ENCODE measurements at places on chromosomes 4 and X. TPM values are rescaled to one million over a fixed set of nuclear protein-coding genes. Genes with fewer than 3 reads are reported as not detected.

UGT2B15 gene
- total RNA-seq: not detected

P2RY4 gene
- total RNA-seq: not detected

- no peak for DNase-seq
- no peaks in the 10 kb centered on the region for H3K27me3 ChIP-seq
- no peak overlapping the region for H3K4me3 ChIP-seq
- no peak overlapping the region for H3K27ac ChIP-seq
Observed at GRCh38 chrX:153395613-153396319, 5.4 kb downstream of the PNMA6E start.

- no peak overlapping the region for H3K27ac ChIP-seq
- H3K4me1 ChIP-seq: no peaks in the 10 kb centered on the region
- DNase-seq: no peak
- H3K27me3 ChIP-seq: no peaks in the 10 kb centered on the region
- H3K36me3 ChIP-seq: no peaks in the 10 kb centered on the region
Observed at GRCh38 chr4:5340991-5341451, 289.7 kb downstream of the STK32B start.

DNA sequence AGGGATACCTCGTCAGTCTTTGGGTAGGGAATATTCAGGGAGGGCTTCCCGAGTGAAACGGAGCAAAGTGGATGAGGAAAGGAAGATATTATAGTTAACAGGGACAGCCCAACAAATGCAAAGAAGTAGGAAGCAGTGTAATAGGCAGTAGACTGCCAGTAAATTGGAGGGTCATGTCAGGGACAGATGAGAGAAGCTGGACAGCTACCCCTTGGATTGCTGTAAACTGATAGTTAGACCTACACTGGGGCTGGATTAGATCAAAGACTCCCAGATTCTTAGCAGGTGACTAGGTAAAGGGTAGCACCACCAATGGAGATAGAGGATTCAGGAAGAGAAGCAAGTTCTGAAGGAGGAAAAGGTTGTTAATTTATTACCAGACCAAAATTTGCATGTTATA, 48.0 kb downstream of the NPNT start:
- DNase-seq: no peak
- H3K4me1 ChIP-seq: no peaks in the 10 kb centered on the region
- no peak overlapping the region for H3K27ac ChIP-seq
- H3K27me3 ChIP-seq: no peaks in the 10 kb centered on the region

GRCh38 chr4:166896254-166896653, 338.0 kb downstream of the SPOCK3 start:
- H3K27ac ChIP-seq: no peak overlapping the region

DMRTC1 gene
- 2.2 TPM for total RNA-seq
